ENCODE measurements at places on chromosomes 3 and 15.
A peak's percentile ranks its signal among the peaks of the same experiment; 100 is the strongest.

- no peak for DNase-seq
These were observed 45.3 kb upstream of the SPESP1 start for GRCh38 chr15:68885070-68885469.

GRCh38 chr15:31377030-31377429 lies 50.4 kb downstream of the KLF13 start:
- DNase-seq: no peak

GRCh38 chr15:70165716-70166284 lies 68.1 kb upstream of the TLE3 start:
- no peak for DNase-seq

GRCh38 chr15:74158855-74159650 lies 14.5 kb upstream of the ISLR start:
- peak; percentile 62 for DNase-seq

- DNase-seq: no peak
These were observed 61.8 kb downstream of the GLDN start for GRCh38 chr15:51403072-51403878.

- DNase-seq: no peak
These were observed 28.2 kb downstream of the PSMD6 start for GRCh38 chr3:63995086-63995485.

GRCh38 chr3:78495301-78495700 lies 1272.5 kb downstream of the ROBO1 start:
- DNase-seq: no peak

DNA sequence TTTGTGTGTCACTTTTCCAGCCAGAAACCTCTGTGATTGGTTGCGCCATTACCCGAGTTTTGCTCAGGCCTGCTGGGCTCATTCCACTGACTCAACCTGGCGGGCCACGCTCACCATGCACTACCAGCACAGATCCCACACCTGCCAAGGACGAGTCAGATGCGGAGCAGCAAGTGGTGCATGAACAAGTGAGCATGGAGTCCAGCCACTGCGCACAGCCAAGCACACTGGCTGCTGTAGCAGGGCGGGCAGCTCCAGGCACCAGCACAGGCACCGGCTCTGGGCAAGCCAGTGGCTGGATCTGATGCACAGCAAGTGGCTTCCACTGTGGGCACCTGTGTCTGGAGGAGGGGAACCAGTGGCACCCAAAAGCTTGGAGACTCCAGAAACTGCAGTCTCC lies 110.4 kb downstream of the CBLB start:
- DNase-seq: no peak

DNA sequence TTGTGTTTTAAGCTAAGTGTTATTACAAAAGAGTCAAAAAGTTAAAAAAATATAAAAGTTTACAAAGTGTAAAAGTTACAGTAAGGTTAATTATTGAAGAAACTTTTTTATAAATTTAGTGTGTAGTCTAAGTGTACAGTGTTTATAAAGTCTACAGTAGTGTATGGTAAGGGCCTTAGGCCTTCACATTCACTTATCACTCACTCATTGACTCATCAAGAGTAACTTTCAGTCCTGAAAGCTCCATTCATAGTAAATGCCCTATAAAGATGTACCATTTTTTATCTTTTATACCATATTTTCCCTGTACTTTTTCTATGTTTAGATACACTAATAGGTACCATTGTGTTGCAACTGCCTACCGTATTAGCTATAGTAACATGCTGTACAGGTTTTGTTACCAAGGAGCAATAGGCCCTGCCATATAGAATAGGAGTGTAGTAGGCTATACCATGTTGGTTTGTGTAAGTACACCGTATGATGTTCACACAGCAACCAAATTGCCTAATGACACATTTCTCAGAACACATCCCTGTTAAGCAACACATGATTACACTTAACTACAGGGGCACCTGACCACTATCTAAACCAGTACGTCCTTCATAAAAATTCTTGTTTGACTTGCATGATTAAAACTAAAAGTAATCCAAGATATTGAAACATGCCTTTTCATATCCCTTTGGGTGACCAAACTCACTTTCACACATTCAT lies 17.2 kb downstream of the RAD18 start:
- no peak for DNase-seq

DNA sequence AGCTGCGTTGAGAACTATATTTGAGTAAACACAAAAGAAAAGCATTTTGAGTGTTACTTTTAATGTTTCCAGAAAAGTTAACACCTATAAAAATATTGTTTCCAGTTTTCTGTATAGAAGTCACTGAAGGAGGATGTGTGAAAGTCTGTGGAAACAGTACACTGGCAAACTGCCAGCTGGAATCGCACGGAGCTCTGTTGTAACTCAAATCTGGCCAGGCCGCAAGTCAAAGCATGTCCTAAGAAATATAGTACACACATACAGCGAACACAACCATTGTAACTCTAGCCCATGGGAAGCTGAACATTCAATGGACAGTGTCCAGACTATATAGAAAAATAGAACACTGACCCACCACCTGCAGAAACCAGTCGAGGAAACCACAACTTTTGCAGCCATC lies 657.2 kb downstream of the FHIT start:
- no peak for DNase-seq

- DNase-seq: no peak
These were observed 28.4 kb upstream of the PIK3CB start for GRCh38 chr3:138862924-138863775.

- no peak for DNase-seq
These were observed 183.8 kb upstream of the KCNMB2 start for GRCh38 chr3:178352326-178353005.

DNA sequence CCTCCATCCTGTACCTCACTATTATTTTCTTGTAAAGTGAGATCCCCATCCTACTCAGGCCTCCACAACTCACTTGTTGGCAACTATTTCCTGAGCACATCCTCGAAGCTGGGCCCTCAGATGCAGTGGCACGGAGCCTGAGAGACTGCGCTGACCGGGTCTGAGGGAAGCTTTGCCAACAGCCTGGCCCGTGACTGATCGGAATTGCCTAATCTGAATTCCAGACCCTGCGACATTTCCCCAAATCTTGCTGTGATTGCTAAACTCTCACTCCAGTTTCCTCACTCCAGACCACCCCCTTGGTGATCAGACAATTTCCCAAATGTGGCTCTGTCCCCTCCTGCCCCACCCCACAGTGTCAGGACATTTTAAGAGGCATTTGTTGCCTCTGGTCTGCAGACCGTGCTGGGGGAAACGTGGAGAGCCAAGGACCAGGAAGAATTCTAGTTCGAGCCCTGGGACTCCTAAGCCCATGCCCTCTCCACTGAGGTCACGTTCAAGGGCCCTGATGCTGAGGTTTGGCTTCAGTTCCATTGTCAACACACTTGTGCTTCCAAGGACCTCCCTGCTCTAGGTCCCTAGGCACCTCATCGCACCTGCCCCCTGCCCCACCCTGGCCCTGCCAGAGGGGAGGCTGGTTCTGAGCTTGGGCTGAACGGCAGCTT lies 22.8 kb downstream of the KLHL25 start:
- DNase-seq: no peak

DNA sequence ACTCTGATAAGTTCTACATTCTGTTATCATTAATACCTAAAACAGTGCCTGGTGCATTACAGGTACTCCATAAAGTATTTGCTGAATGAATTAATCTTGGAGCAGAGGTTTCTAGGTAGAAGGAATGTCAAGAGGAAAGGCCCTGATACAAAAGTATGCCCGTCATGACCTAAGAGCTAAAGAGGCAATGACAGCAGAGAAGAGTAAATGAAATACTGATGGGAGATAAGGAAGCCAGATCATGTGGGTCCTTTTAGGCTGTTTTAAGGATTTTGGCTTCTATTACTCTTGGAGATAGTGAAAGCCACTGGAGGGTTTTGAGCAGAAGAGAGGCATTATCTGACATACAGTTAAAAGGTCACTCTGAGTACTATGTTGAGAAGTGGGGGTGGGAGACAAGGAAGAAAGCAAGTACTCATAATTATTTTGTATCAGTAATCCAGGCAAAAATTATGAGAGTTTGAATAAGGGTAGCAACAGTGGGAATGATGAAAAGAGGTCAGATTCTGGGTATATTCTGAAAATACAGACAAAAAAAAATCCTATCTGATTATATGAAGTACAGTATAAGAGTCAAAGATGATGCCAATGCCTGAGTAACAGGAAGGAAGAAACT lies 48.3 kb downstream of the DENND4A start:
- no peak for DNase-seq

DNA sequence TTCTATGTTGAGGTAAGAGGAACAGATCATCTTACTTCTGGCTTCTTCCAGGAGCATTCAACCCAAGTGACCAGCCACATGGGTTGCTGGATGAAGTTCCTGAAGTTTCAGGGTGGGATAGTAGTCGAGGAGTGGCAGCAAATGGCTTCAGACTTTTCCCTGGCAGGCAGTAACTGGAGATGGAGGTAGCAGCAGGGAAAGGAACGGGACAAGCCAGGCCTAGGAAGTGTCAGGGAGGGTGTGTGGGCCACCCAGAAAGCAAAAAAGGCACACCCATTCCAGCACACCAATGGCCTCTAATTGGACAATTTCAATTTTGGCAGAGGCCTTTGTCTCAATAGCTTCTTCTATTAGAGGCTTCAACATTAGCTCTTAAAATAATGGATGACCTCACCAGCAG lies 498.6 kb upstream of the ATP11B start:
- DNase-seq: no peak

GRCh38 chr15:49904296-49904695 lies 214.7 kb downstream of the ATP8B4 start:
- DNase-seq: no peak

DNA sequence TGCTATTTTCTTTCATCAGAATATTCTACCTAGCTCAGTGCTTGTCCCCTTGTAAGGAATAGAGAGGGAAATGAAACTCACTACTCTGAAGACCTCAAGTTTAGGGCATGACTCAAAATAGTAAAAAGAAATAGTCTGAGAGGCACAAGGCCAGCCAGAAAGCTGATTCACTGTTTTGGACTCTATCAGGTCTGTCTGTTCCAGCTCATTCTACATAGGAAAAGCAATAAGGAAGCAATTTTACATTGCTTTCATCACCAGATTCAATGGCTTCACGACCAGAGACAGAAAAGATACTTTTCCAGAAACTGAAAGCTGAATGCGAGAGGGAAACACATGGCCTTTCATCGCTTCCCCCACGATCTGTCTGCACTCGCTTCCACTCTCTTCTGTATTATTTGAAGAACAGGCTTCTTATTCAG lies 276.0 kb downstream of the GBE1 start:
- DNase-seq: peak; percentile 29

GRCh38 chr3:57048728-57049127 lies 11.7 kb upstream of the SPATA12 start:
- DNase-seq: no peak

Data from GM10248 (cell line).